A549 treated with RU486 at 1 μM for 4 hours (cell line): ENCODE measurements at places on chromosomes 5 and 9. TPM values are rescaled to one million over a fixed set of nuclear protein-coding genes. Genes with fewer than 3 reads are reported as not detected.

FKTN gene
- total RNA-seq = 5.4 to 8.0 TPM (median 7.4 TPM) in 5 replicates

LARP1 gene
- total RNA-seq = 115 to 141 TPM (median 132 TPM) in 5 replicates

MZB1 gene
- not detected in 5 replicates for total RNA-seq

NKD2 gene
- 8.7 to 14.0 TPM (median 12.2 TPM) in 5 replicates for total RNA-seq

FGD3 gene
- total RNA-seq = 0.09 to 0.24 TPM (median 0.18 TPM) in 5 replicates

TCF7 gene
- total RNA-seq = 15.4 to 18.9 TPM (median 16.9 TPM) in 5 replicates

SOX30 gene
- total RNA-seq = 0.06 to 0.09 TPM in 2 of 5 replicates, not detected in the others

ANKRD31 gene
- 0.05 to 0.07 TPM (median 0.06 TPM) in 4 of 5 replicates, not detected in the other for total RNA-seq

PCDHB12 gene
- 0.05 to 0.09 TPM in 2 of 5 replicates, not detected in the others for total RNA-seq

PCDHGA2 gene
- total RNA-seq = 0.38 to 0.87 TPM (median 0.47 TPM) in 5 replicates

PCA3 gene
- total RNA-seq = not detected in 5 replicates

DAB2IP gene
- total RNA-seq = 9.0 to 13.4 TPM (median 12.4 TPM) in 5 replicates

OMD gene
- not detected in 5 replicates for total RNA-seq

ARHGEF37 gene
- total RNA-seq = 0.65 to 0.84 TPM (median 0.83 TPM) in 5 replicates

FABP6 gene
- 0.87 to 1.6 TPM (median 1.5 TPM) in 5 replicates for total RNA-seq

PCDHGA9 gene
- total RNA-seq = 0.03 to 0.05 TPM (median 0.04 TPM) in 3 of 5 replicates, not detected in the others

C7 gene
- total RNA-seq = not detected in 5 replicates

CAMK4 gene
- not detected in 5 replicates for total RNA-seq

ADCY2 gene
- total RNA-seq = not detected in 5 replicates

TICAM2 gene
- 0.51 to 0.79 TPM (median 0.69 TPM) in 5 replicates for total RNA-seq

SHROOM1 gene
- 6.0 to 11.4 TPM (median 9.4 TPM) in 5 replicates for total RNA-seq

PCDHGC5 gene
- 0.02 to 0.09 TPM in 2 of 5 replicates, not detected in the others for total RNA-seq

NR5A1 gene
- total RNA-seq = 0.03 to 0.05 TPM in 2 of 5 replicates, not detected in the others

CCIN gene
- not detected in 5 replicates for total RNA-seq

VCAN gene
- total RNA-seq = 11.6 to 17.3 TPM (median 14.9 TPM) in 5 replicates

ZNF366 gene
- not detected in 5 replicates for total RNA-seq

GDA gene
- 0.93 to 1.6 TPM (median 1.3 TPM) in 5 replicates for total RNA-seq

MARCOL gene
- not detected in 5 replicates for total RNA-seq

IL31RA gene
- 1.3 to 1.8 TPM (median 1.4 TPM) in 5 replicates for total RNA-seq

CATSPER3 gene
- 0.19 to 0.67 TPM (median 0.46 TPM) in 5 replicates for total RNA-seq

SH2D3C gene
- 0.06 to 0.11 TPM (median 0.07 TPM) in 3 of 5 replicates, not detected in the others for total RNA-seq

PDE6A gene
- total RNA-seq = 0.07 to 0.18 TPM (median 0.12 TPM) in 5 replicates

PAPPA gene
- total RNA-seq = 19.1 to 37.7 TPM (median 32.3 TPM) in 5 replicates

ZER1 gene
- total RNA-seq = 12.0 to 16.3 TPM (median 15.4 TPM) in 5 replicates

ELL2 gene
- 14.2 to 19.1 TPM (median 15.1 TPM) in 5 replicates for total RNA-seq

PCDHB15 gene
- 0.06 to 0.10 TPM (median 0.08 TPM) in 3 of 5 replicates, not detected in the others for total RNA-seq

COL23A1 gene
- total RNA-seq = not detected in 5 replicates

PCDHA9 gene
- 0.04 TPM in 1 of 5 replicates, not detected in the others for total RNA-seq

IL13 gene
- 0.07 to 0.24 TPM in 2 of 5 replicates, not detected in the others for total RNA-seq

BARX1 gene
- total RNA-seq = 7.9 to 14.2 TPM (median 11.1 TPM) in 5 replicates

SH3RF2 gene
- 2.9 to 3.8 TPM (median 3.2 TPM) in 5 replicates for total RNA-seq

CYSRT1 gene
- 2.7 to 4.3 TPM (median 4.1 TPM) in 5 replicates for total RNA-seq

TNC gene
- 0.87 to 1.4 TPM (median 0.99 TPM) in 5 replicates for total RNA-seq

SLC35D2 gene
- total RNA-seq = 15.5 to 20.1 TPM (median 18.2 TPM) in 5 replicates

GABRA1 gene
- not detected in 5 replicates for total RNA-seq

UNC13B gene
- total RNA-seq = 8.2 to 9.2 TPM (median 8.7 TPM) in 5 replicates

IFNK gene
- not detected in 5 replicates for total RNA-seq

SHC3 gene
- 0.39 to 0.57 TPM (median 0.46 TPM) in 5 replicates for total RNA-seq

IFNA17 gene
- total RNA-seq = not detected in 5 replicates

RLN2 gene
- total RNA-seq = 0.21 to 0.29 TPM (median 0.24 TPM) in 3 of 5 replicates, not detected in the others

FAM78A gene
- 0.22 to 0.44 TPM (median 0.35 TPM) in 5 replicates for total RNA-seq

SLC1A1 gene
- 1.0 to 1.7 TPM (median 1.5 TPM) in 5 replicates for total RNA-seq

STPG3 gene
- total RNA-seq = not detected in 5 replicates

SLC34A1 gene
- total RNA-seq = not detected in 5 replicates

TMEM167A gene
- 58.0 to 88.2 TPM (median 79.5 TPM) in 5 replicates for total RNA-seq
